ENCODE measurements at places on chromosomes 7 and 10. TPM values are rescaled to one million over a fixed set of nuclear protein-coding genes. Genes with fewer than 3 reads are reported as not detected.

Gene UPF2
- total RNA-seq = 6.9 TPM

Gene CYP3A4
- total RNA-seq = 0.39 TPM

Gene NKX2-3
- not detected for total RNA-seq

Gene DOCK1
- 20.2 TPM for total RNA-seq

Gene TRIM50
- 1.6 TPM for total RNA-seq

Gene VENTX
- total RNA-seq = 1.2 TPM

GRCh38 chr10:117878626-117879025 lies 168.1 kb downstream of the RAB11FIP2 start:
- DNase-seq = no peak

GRCh38 chr7:118467381-118467780 lies 242.9 kb downstream of the ANKRD7 start:
- no peak for DNase-seq

DNA sequence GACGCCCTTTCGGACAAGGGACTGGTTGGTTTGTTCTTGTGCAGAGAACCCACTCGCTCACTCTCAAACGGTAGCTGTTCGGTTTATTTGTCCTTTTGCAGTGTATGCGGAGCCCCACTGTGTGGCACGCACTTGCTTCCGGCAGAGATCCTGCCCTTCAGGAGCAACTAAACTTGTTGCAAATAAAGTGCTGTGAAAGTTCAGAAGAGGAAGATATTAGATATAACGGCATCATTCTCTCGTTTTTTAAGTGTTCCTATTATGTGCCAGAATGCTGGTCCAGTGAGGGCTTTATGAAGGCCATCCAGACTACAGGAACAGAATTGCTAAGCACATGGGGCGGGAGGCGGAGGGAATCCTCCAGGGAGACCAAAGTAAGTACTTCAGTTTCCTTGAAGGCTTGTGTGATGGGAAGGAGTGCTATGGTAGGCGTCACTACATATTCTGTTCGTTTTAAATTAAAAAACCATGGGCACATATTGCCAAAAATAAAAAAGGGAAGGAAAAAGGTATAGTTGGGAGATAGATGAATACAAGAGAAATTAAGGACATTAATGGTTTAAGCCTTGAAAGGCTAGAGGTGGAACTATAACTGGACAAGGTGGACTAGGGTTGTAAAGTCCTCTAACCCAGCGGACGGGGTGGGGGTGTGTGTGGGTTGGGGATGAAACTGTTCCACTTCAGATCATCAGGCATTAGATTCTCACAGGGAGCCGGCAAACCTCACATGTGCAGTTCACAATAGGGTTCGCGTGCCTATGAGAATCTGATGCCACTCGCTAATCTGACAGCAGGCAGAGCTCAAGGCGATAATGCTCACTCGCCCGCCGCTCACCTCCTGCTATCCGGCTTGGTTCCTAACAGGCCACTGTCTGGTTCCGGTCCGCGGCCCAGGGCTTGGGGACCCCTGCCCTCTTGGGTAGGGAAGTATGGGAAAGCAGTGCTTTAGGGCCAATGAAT lies 704 bp upstream of the ERLIN1 start:
- peak; percentile 46 for DNase-seq

DNA sequence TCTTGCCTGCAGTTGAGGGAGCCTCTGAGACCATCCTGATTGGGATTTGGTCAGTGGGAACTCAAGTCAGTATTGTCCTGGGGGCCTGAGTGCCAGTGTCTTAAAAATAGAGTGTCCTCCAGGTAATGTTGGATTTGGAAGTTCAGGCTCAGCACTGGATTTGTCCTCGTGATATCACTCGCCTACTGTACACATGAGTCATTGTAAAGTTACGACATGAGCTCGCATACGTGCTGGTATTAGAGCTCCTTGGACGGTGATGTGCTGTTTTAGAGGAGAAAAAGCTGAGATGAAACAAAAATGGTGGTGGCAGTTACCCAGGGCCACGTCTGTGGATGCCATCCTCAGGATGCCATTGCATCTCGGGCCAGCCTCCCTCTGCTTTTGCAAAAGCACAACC lies 78.2 kb downstream of the MGMT start:
- no peak for DNase-seq

- DNase-seq = no peak
Observed at GRCh38 chr10:23439452-23439960, 631 bp downstream of the OTUD1 start.

DNA sequence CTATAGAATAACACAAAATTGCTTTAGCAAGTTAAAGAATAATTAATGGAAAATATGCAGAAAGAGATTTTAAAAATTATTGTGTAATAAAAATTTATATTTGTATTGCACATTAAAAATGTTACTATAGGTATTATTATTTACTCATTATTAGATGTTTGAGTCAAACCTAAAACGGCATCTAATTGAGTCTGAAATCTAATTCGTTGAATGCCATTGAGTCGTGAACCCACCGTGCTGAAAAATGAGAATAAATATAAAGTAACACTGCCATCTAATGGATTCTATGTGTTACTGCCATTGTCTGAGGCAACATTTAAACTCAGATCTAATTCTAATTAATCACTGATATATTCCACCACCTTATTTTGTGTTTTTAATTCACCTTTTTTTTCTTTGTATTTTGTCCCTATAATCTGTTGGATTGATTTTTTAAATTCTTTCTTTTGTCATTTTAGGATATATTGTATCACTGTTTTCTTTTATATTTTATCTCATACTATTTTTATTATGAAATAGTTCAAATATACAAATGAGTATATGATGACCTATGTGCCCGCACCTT lies 62.2 kb downstream of the SAMD9 start:
- no peak for DNase-seq

GRCh38 chr10:51960494-51960895 lies 261.1 kb upstream of the CSTF2T start:
- DNase-seq = no peak

GRCh38 chr10:79005126-79005810 lies 63.5 kb upstream of the ZMIZ1 start:
- DNase-seq = no peak

GRCh38 chr7:24036033-24036412 lies 248.0 kb upstream of the NPY start:
- no peak for DNase-seq

DNA sequence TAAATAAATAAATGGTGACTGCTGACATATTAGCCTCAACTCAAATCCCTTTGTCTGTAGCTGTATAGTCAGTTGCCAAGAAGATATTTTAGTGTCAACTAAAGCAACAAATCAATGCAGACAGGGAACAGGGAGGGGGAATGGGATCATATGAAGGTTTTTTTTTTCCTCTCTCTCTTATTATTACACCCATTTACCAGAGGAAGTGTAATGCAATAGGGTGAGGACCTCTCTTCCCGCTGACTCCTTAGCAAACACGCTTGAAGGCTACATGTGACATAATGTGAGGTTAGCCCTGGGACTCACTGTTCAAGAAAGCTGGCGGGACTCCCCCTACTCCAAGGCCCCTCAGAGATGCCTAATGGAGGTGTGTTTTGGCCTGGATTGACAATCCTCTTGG lies 88.2 kb downstream of the CHRM2 start:
- DNase-seq = peak; percentile 2

DNA sequence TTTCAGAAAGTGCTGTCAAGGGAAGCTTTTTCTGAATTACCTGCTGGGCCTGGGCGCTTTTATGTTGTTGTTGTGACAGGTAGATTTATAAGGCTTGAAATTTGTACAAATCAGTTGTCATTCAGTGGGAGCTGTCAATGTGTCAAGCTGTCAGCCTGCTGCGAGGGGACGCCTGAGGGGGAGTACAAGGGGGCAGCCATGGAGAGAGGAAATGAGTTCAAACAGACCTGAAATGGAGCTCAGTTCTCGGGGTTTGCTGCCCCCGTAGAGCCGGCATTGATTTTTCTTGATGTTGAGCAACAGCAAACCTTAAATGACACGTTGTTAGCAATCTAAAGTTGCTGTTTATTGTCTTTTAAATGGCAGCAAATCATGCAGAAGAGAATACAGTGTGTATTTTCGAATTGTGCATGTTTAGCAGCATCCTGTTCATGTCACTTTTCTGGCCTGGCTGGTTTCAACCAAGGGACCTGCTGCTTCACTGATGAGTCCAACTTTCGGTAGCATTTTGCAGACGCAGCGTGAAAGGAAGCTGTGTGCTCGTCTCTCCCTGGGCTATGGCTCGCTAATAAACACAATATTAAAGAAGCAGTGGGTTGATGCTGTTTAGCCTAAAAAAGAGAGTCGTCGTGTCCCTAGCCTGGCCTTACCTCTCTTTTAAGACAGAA lies 166.5 kb downstream of the LRMDA start:
- no peak for DNase-seq

DNA sequence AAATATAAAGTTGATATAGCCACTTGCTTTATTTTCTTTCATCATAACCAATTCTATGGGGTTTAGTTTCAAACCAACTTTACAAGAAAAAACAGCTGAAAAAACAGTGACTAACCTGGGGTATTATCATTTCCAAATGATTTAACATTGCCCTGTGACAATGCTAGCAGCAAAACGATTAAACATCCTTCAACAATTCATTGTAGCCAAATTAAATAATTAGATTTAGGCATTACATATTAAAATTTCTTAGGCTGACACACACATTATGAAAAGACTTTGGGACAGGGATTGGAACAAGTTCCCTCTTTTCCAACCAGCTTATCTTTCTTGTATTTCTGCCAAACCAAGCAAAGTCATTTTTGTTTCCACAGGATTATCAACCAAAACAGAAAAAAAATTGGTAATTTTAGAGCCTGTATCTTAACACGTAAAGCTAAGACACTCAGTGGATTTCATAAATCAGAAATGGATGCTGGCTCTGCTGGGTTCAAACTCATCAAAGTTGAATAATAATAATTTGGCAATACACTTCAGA lies 84.0 kb downstream of the SEMA3D start:
- DNase-seq = no peak

- DNase-seq = no peak
Observed at GRCh38 chr7:17131060-17131345, 167.4 kb upstream of the AHR start.

DNA sequence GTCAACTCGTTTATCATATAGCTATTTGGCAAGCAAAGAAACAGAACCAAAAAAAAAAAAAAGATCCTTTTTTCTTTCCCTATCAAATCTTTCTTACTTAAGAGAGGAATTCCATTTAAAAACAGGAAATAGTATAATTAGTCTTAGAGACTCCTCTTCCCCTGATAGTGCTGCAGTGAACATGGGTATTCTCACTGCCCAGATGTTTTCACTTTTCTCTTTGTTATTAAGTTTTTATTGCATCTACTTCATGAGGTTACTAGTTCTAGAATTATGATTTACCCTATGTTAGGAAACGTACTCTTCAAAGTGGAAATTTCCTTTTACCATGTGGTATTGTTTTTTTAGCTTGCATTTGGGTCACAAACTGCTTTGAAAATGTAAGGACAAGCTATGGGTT lies 8.5 kb downstream of the CASP2 start:
- DNase-seq = no peak
